ENCODE measurements at places on chromosomes 4 and X.

DNA sequence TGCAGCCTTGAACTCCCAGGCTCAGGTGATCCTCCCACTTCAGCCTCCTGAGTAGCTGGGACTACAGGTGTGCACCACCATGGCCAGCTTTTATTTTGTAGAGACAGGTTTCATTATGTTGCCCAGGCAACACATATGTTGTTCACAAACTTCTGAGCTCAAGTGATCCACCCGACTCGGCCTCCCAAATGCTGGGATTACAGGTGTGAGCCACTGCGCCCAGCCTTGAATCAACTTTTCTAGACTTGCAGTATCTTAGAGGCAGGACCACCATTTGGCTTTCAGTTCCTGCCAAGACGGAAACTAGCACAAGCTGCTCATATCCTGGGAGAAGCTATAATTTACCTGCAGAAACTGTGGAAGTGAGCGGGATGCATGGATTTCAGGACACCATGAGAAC, 19.9 kb downstream of the NAT8L start:
- DNase-seq: no peak

GRCh38 chrX:112888916-112889315, 48.3 kb upstream of the AMOT start:
- no peak for DNase-seq

GRCh38 chr4:155887847-155888570, 15.5 kb upstream of the TDO2 start:
- DNase-seq: no peak

DNA sequence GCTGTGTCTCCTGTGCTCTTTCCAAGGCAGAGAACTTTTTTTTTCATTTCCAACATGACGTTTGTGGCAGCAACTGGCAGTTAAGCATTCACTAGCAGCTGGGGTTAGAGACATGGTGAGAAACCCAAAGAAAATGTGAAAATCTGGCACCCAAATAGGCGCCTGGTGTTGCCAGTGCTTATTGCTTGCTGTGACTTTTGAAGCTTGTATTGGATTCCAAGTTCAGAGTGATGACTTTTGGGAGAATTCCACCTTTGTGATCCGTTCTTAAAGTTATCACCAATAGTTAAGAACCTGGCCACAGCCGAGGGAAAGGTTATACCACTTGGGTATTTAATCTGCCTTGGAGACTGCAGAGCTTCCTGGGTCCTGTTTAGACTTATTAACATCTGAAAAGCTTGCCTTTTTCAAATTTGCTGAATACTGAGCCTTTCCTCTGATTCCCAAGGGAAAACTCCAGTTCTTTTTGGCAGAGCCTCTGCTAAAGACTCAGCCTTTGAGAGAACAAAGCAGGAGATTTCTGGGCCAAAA, 101.0 kb downstream of the OPHN1 start:
- DNase-seq: no peak

GRCh38 chrX:80216086-80216485, 201.5 kb downstream of the TBX22 start:
- no peak for DNase-seq

GRCh38 chr4:184343502-184344177, 126.0 kb upstream of the ENPP6 start:
- DNase-seq: no peak

- no peak for DNase-seq
These were observed 64.1 kb upstream of the TENM3 start for GRCh38 chr4:182179105-182179504.
